ENCODE measurements at places on chromosomes 1 and 21. TPM values are rescaled to one million over a fixed set of nuclear protein-coding genes. Genes with fewer than 3 reads are reported as not detected.

DNA sequence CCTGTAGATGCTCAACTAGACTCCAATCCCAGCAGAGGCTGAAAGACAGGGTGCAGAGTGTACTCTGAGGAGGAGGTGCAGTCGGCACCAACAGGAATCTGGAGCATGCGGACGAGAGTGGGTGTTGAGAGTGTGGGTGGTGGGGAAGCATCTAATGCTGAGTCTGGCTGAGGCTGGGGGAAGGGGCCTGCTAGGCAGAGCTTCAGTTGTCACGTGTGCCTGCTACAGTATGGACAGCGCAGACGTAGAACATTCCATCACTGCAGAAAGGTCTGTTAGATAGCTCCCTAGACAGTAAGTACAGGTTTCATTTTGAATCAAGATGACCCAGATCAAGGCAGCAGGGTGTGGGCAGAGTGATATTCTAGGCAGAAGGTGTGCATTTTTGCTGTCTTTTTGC, 23.1 kb downstream of the SNAP47 start:
- peak; percentile 50 for DNase-seq

DNA sequence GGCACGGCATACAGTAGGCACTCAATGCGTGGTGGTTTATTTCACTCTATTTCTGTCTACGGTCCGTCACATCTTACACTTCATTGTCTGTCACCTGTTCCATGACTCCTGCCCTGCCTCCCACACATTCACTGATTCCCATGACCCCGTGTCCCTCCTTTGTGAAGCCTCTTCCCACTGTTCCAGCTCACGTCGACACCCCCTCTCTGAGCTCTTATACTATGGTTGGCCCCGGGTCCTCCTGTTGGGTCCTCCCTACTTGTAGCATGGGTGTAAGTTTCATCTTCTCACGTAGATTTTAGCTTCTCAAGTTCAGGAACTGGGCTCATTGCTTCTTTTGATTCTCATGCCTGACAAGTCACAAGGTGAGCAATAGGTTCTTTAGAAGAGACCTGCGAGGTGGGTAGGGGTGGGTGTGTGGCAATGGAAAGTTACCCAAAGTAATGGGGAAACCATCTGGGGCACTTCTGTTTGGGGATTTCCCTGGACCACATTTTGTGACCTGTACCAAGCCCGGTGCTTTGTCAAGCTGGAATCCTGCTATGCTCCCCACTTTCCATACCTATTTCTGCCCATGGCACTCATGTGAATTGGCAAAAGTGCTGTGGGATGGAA, 22.1 kb upstream of the IL10 start:
- DNase-seq, result no peak

DNA sequence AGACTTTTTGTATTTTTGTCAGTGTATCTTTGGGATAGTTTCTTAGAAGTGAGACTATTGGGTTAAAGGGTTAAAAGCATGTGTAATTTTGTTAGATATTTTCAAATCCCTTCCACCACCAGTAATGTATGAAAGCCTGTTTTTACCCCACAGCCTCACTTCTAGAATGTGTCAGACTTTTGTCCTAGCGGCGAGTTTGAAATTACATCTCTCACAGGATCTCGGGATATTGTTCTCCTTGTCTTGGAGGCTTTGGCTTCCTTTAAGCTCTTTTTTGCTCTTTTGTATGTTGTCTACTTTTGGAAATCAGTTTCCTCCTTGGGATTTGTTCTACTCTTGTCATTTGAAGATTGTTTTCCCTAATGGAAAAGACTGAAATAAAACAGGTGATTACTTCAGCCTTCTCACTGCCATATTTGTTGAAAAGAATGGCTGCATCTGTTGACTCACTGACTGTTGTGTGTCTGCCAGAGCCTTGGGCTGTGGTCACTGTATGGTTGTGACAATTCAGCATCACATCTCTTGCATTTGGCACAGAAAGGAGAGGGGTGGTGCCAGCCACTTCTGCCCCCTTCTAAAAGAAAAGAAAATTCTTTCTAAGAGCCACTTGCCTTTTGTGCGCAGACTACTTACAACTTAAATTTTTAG, 22.6 kb downstream of the ST3GAL3 start:
- DNase-seq, result no peak

The SYNC gene
- total RNA-seq, result 18.4 TPM

DNA sequence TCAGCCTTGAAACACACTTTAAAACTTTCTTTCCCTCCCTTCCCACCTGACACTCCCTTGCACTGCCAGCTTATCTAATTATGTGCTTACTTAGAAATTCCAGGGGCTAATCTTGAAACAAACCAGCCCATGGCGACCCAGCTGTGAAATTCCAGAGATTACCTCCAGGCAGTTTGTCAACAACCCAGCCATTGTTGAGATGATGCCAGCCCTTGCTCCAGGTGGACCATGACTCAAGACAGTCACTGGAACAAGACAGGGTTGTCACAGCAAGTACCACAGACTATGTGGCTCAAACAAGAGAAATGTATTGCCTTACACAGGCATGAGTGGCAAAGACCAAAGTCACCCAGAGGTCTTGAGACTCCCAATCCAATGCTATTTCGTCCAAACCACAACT, 7.9 kb downstream of the FYB2 start:
- DNase-seq, result no peak

The OR6K3 gene
- total RNA-seq, result not detected

GRCh38 chr1:116826818-116827606, 72.8 kb downstream of the CD2 start:
- no peak for DNase-seq

- DNase-seq, result no peak
These were observed 43.7 kb downstream of the RHOU start for GRCh38 chr1:228778961-228779360.

DNA sequence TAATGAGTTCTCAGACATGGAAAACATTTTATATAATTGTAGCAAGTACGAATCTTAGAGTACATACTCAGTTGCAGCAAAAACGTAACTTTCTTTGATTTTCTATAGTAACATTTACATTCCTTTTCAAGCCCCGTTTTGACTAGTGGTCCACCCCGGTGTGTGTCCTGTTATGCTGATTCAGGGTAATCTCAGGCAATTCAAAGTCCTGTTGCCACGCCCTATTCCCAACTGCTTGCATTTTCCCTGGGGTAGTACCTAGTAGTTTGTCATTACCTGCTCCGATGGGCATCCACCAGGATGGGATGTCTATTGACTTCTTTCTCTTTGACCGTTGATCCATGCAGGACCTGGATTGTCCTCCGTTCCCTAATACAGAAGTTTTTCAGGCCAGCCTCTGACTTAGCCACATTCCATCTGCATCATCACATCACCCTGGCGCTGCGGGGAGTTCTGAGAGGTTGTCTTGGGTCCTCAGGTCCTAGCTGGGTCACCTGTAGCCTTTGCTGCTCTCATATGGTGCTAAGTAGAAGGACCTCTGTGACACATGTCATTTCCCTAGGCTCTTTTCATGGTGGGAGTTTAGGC, 15.0 kb upstream of the FCAMR start:
- DNase-seq, result no peak

- no peak for DNase-seq
These were observed 51.9 kb downstream of the RC3H1 start for GRCh38 chr1:173970252-173970651.

The RUNX1 gene
- 2.5 TPM for total RNA-seq

GRCh38 chr1:27418326-27419185, 26.1 kb downstream of the GPR3 start:
- peak; percentile 87 for DNase-seq

- no peak for DNase-seq
These were observed 31.2 kb downstream of the UBR4 start for GRCh38 chr1:19178734-19179398.

DNA sequence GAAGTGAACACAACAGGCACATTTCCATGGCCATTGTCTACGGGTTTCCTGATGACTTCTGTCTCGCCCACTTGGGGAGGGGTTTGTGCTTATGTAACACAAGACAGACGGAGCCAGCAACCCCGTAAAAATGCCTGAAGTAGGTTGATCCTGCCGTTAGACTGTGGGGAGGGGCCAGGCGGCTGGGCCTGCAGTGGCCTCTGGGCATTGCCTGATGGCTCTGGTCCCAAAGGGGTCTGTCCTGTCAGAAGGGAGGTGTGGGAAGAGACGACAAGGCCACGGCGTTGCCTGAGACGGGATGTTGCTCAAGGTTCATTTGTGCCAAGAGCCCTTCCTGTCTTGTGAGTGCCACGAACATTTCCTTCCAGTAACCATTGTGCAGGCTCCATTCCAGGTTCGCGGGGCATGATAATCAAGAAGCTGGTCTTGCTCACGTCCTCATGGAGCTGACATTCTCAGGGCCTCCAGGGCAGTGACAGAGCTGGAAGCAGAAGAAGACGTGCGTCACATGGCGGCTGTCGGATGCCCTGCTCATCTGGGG, 44.7 kb downstream of the ABCG1 start:
- peak; percentile 79 for DNase-seq

DNA sequence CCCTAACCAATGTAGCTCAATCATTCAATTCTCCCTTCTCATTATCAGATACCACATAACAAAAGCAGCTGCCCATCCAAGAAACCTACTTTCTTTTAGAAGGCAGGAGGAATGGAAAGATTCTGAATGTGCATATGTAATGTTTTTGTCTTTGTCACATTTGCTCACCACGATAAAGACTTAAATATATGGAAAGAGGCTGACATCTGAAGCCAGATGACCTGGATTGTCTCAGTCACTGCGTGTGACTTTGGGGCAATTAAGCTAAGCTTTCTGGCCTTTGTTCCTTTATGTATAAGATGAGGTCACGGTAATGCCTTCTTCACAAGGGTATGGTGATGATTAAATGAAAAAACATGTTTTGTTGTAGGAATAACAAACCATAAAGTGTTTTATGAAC, 42.6 kb downstream of the LRRC52 start:
- no peak for DNase-seq
